ENCODE measurements at places on chromosomes 11 and 22.

DNA sequence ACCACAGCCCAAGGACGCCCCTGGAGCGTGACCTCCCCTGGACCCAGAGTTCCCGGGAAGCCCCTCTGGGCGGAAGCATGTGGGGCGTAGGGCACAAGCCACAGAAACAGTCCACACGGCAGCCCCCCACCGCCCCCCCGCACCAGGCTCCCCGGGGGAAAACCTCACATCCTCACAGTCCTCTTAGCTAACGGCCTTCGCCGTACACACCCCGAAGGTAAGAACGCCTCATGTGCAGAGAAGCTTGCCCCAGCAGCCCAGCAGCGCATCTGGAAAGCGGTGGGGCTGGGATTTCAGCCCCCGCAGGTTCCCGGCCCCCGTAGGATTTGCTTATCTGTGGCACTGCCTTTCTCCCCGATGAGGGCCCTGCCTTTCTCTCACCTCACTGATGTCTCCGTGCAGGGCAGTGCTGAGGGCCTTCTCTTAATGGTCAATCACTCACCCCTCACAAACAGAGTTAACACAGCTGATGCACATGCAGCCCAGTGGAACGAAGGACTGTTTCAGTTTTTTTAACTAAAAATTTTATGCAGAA lies 309.2 kb downstream of the BRD1 start:
- DNase-seq: no peak

DNA sequence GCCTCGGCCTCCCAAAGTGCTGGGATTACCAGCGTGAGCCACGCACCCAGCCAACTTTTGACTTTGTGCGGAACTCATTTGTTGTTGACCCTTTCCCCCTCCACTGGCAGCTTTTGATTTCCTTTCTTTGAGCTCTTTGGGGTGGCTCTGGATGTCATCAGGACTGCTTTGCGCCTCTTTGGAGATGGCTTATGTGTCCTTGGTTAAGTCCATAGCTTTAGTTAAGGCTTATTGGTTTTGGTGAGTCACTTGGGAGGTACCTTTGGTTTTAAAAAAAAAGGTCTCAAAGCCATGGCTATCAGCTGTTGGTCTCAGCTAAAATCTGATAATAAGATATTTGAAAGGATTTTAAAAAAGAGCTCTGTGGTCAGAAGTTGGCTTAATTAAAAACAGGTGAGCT lies 5.1 kb upstream of the ARSA start:
- DNase-seq: no peak

DNA sequence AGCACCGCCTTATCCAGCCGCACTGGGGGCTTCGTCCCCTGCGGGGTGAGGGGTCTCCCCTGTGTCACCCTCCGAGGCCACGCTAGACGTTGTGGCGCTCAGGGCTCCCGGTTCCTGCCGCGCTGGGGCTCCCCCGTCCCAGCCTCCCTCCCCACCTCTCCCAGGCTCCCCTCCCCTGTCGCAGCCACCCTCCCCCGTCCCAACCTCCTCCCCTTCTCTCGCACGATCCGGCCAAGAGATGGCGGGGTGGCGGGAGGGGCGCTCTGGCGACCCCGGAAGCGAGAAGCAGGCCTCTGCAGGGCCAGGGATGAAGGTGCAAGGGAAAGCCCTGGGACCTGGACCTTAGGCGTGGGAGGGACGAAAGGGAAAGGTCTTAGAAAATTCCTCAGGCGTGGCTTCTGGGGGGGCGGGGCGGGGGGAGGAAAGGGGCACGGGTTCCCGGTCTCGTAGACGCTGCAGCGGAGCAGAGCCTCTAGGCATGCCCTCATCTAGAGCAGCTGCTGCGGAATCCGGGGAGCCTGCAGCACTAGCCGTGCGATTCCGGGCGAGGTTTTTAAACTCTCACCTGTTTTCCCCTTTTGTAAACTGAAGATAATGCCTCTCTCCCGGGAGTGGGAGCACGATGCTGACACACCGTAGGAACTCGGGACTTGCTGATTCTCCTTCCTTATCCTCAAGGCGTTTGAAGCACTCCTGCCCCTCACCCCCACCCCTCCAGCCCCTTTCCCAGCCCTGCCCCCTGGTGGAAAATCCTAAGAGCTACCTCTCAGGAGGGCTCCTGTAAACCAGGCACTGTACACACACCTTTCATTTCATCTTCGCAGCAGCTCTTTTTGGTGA lies 14.4 kb downstream of the KCNJ5 start:
- no peak for DNase-seq

DNA sequence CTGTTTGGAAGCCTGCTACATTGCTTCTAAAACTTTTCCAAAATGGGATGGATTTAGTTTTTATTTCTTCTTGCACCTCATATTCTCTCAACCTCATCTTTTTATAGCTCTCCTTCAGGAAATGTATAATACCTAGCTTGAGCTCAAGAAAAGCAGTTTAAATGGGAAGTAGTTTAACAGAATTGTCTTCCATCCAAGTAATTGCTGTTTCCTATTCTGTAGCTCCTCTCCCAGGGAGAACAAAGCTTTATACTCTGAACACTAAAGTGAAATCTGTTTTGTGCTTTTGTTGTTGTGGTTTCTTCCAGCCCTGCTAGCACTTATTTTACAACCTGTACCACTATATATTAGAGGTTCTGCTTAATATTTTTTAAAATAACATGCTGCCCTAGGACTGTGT lies 83.2 kb upstream of the HORMAD2 start:
- DNase-seq: no peak

GRCh38 chr22:22229683-22230420 lies 14.7 kb upstream of the VPREB1 start:
- no peak for DNase-seq

- peak; percentile 28 for DNase-seq
Observed at GRCh38 chr11:14644226-14645014, 816 bp downstream of the PDE3B start.
